NCI-H1694 (cell line): ENCODE measurements at places on chromosomes 13 and 19.

- DNase-seq = no peak
These were observed 1.2 kb downstream of the GTPBP3 start for GRCh38 chr19:17338433-17339078.

DNA sequence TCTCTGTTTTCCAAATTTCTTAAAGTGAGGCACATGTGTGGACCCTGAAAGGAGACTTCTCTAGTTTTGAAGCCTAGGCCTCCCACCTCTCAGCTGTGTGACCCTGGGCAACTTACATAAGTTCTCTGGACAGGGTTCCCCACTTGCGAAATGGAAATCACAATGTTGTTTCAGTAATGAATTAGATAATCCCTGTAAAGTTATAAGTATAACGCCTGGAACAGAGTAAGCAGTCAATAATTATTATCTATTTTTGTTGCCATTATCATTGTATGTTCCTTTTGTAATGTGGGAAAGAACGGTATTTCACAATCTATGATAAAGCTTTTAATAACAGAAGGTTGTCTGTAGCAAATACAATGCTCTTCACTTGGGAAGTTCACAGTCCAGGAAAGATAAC lies 437.3 kb upstream of the ZNF507 start:
- no peak for DNase-seq

DNA sequence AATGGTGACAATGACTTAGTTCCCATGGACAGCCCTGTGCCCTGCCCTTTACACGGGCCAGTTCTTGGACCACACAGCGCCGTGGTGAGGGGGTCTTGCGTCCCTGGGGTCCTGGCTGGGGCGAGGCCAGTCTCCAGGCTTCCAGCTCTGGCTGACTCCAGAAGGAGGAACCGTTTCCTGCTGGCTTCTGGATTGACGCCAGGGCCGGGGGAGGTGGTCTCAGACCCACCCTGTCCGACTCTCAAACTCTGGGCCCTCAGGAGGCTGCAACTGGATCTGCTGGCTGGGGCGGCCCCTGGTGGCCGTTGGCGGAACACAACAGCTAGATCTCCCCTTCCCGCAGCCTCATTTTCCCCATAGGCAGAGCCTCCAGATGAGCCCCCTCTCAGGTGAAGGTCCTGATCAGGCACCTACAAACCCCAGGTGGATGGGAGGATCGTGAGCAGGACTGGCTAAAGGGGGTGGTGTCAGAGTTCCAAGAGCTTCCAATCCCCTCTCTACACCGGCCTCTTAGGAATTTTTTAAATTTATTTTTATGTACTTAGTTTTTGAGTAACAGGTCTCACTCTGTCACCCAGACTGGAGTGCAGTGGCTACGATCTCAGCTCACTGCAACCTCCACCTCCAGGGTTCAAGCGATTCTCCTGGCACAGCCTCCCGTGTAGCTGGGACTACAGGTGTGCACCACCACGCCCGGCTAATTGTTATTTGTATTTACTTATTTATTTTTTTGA lies 8.0 kb downstream of the CCDC194 start:
- DNase-seq = peak; percentile 8

GRCh38 chr13:32530841-32531253 lies 7.7 kb downstream of the N4BP2L2 start:
- no peak for DNase-seq

GRCh38 chr13:27774169-27774568 lies 18.1 kb upstream of the GSX1 start:
- DNase-seq = no peak

- DNase-seq = no peak
These were observed 223.8 kb downstream of the MAB21L1 start for GRCh38 chr13:35252536-35253205.

GRCh38 chr19:36121486-36122124 lies 6.3 kb downstream of the TBCB start:
- no peak for DNase-seq

- DNase-seq = no peak
These were observed 5.8 kb upstream of the TSHZ3 start for GRCh38 chr19:31354799-31355664.

DNA sequence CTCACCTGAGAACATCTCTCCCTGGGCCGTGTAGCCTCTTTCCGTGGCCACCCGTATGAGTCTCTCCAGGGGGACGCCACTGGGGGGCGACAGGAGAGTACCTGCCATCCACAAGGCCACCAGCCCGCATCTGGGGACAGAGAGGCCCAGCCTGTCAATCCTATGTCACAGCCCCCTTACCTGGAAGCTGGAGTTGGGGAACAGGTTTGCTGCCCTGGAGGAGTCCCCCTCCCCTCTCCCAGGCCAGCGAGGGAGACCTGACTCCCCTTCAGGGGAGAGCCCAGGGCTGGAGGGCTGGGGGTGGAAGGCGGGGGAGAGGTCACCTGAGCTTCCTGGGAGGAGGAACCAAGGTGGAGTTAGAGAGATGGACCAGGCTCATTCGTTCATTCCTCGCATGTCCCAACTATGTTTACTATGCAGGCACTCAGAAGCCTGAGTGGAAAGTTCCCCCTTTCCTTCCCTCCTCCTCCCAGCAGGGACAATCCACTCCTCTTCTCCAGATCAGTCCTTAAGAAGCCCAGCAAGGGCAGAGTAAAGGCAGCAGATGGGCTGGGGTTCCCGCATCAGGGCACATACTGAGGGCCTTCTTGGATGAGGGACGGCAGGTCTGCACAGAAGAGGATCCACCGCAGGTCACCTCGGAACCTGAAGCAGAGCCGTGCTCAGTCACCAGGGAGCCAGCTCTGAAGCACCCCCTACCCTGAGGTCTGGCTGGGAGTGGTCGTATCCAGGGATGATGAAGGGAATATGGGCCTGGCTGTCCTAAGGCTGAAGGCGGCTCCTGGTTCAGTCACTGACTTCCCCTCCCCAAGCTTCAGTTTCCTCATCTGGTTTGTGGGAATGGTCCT lies 5.5 kb downstream of the ACTMAP start:
- no peak for DNase-seq

GRCh38 chr13:112376050-112376681 lies at the start of gene SPACA7:
TSS of gene SPACA7 (plus strand) at chr13:112376355. CDS start at chr13:112376386, 31 bp downstream.
- DNase-seq = no peak
